ENCODE measurements at places on chromosomes 7 and 10.

DNA sequence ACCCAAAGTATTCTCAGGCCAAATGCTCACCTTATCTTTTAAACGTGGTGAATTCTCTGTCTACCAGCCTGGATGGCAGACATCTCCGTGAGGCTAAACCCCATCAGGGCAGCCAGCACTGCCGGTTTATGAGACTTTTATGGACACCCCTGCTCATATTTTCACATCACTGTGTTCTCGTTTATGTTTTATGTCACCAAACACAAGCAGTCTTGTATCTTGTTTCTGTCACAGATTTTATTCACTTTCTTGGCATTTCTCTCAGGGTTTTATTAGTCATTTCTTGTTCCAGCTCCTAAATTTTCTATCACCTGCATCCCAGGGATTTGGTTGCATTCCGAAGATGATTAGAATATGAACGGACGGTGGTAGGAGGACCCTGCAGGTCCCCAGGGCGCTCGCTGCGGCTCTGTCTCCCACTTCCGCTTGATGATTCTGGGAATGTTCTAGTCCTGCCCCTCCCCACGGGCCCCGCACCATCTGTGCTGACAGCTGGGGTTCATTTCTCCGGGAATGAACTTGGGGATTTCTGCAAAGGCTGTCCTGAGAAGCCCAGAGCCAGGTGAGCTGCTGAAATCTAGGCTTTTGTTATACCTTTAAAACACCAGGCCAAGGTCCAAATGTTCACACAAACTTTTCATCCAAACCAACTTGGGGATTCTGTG is 217.6 kb downstream of the GFRA1 start:
- no peak for DNase-seq

DNA sequence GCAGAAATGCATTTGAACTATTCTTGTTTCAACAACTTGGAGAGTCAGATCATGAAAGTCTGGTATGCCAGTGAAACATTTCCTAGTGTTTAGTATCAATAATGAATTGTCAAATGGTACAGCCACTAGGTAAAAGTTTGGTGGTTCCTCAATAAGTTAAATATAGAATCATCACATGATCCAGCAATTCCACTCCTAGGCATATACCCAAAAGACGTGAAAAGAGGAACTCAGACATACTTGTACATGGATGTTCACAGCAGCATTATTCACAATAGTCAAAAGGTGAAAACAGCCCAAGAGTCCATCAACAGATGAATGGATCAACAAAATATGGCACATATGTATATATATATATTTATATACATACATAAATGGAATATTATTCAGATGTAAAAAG is 67.0 kb upstream of the HPS1 start:
- DNase-seq, result no peak

- no peak for DNase-seq
Observed at GRCh38 chr7:8963722-8964121, 530.3 kb downstream of the NXPH1 start.

DNA sequence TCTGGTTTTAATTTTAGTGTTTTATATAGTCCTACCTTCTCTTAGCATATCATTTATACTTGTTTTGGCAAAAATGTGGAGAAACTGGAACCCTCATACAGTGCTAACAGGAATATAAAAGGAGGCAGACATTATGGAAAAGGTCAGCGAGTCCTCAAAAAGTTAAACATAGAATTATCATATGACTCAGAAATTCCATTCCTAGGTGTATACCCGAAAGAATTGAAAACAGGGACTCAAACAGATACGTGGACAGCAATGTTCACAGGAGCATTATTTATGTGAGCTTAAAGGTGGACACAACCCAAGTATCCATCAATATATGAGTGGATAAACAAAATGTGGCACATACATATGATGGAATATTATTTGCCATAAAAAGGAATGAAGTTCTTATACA is 51.5 kb downstream of the VAX1 start:
- no peak for DNase-seq

- no peak for DNase-seq
Observed at GRCh38 chr7:21067216-21067615, 280.5 kb upstream of the SP8 start.

DNA sequence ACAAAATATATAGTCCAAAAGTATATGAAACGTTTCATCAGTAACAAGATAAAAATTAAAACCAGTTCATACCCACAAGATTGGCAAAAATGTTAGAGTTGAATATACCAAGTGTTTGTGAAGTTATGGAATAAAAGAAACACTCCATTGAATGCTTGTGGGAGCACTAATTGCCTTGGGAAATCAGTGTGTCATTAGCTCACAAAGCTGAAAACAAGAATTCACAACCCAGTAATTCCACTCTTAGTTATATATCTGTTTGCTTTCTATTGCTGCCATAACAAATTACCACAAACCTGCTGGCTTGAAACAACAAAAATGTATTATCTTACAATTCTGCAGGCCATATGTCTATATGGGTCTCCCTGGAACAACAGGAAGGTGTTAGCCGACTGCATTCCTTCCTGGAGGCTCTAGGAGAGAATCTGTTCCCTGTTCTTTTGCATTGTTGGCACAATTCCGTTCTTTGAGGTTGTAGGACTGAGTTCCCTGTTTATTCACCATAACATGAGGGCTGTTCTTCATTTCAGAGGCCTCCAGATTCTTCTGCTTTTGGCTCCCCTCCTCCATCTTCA is 45.7 kb downstream of the SEM1 start:
- no peak for DNase-seq

DNA sequence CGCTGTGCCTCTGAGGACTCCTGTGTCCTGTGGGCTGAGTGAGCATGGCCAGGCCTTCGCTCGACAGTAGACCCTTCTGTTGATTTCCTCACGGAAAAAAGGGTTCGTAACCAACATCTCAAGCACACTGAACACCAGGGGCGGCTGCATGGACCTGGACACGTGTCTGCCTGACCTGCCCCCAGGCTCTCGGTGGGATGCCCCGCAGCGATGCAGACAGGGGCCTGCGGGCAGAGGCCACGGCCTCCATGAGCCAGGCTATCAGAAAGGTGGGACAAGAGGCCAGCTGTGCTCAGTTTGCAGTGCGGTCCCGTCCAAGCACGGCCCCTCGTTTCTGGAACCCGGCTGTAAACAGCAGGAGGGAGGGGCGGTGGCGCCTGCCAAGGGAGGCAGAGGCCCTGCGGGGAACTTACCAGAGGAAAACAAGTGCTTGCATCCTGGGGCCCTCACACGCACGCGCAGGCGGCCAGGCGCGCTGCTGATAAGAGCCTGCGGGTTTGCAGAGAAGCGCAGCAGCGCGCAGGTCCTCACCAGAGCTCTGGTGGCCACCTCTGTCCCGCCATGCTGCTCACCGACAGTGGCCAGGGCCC is 10.6 kb downstream of the GPR146 start:
- DNase-seq, result no peak

GRCh38 chr10:20892796-20893195 is 4.3 kb downstream of the NEBL start:
- no peak for DNase-seq

GRCh38 chr7:117075934-117076333 is 122.6 kb downstream of the ST7 start:
- no peak for DNase-seq

DNA sequence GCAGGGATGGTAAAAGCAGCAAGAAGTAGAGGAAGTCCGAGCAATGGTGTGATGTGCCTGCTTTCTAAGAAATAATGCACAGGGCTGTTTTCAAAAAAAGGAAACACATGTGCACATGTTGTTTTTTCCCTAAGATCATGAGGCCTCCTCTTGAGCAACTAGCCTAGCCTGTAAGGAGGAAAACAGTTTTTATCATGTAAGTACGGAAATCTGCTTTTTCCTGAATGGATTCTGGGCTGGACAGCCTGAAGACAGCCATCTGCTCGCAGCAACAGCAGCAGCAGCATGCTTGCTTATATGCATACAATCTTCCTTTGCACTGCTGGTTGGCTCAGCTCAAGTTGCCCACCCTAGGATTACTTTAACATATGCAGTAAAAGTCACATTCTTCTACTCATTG is 87.1 kb downstream of the HIBADH start:
- no peak for DNase-seq

DNA sequence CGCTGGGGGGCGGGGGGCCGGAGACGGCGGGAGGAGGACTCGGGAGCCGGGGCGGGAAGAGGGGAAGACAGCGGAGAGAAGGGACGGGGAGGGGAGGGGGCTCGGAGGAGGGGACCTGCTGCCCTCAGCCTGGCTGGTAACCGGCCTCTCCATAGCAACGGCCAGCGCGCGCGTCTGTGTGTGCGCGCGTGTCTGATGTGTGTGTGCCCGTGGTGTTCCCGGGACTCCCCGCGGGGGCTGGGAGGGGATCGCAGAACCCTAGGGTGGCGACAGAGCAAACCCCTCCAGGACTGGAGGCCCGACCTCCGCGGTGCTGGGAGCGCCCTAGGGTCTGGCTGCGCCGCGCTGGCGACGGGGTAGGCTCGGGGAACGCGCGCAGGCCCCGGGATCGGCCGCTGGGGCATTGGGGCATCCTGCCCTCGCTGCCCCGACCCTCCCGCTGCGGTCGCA is 356.3 kb downstream of the DNAJB6 start:
- no peak for DNase-seq

DNA sequence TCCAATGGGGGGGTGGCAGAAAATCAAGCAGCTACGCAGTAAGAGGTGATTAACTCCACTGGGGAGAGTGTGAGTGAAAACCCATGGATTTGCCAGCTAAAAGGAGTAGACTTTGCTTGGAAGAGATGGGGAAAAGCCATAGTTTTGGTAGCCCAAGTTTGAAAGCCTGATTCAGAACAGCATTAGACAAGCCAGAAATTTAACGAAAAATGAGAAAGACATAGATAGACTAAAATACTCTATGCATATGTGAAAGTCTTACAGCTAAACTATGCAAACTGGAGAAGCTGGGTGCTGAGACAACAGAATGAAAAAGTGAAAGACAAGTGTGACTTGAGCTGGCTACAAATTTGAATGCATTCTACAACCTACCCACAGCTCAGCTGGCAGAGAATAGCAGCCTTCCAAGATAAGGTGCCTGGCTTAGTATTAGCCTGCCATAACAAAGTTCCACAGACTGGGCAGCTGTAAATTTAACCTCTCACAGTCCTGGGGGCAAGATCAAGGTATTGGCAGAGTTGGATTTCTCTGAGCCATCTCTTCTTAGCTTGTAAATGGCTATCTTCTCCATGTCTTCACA is 156.6 kb downstream of the CDC14C start:
- no peak for DNase-seq
